Stimulated activated CD4-positive, alpha-beta T cell treated with anti-CD3 and anti-CD28 coated beads, Interleukin-15, amount 100 ng/mL, for 48 hours (primary cell): ENCODE measurements at places on chromosomes 2 and 18.
A peak's percentile ranks its signal among the peaks of the same experiment; 100 is the strongest.

GRCh38 chr2:11738589-11739436 is 7.6 kb upstream of the LPIN1 start:
- DNase-seq: no peak

GRCh38 chr18:24271381-24272228 is 126.0 kb downstream of the OSBPL1A start:
- DNase-seq: peak; percentile 7

DNA sequence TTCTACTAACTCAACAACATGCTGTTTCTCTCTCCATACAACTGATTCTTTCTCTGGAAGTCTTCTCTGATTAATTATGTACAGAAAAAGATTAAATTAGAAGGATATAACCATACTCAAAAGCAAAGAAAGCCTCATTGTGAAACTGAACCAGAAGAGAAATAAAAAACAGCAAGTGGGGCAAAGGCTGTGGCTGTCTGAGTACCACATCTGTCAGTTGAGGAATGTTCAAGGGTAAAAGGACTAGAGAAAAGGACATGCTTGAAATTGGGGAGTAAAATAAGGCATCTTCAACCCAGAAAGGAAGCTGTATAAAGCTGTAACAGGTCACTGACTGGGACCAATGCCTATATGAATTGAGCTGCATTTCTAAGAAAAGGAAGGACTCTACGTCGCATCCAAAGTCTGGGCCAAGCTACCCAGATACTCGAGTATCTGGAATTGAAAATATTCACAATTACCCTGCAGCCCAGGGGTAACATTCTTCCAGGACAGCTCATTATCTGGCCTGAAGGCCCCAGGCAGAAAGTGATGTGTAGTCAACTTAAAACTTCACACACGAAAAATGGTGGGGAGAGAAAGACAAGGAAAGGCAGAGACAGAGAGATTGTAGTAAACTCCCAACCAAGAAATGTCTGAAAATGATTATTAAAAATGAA is 356.0 kb upstream of the GALNT5 start:
- DNase-seq: no peak

GRCh38 chr2:191860760-191861466 is 14.0 kb upstream of the CAVIN2 start:
- no peak for DNase-seq

DNA sequence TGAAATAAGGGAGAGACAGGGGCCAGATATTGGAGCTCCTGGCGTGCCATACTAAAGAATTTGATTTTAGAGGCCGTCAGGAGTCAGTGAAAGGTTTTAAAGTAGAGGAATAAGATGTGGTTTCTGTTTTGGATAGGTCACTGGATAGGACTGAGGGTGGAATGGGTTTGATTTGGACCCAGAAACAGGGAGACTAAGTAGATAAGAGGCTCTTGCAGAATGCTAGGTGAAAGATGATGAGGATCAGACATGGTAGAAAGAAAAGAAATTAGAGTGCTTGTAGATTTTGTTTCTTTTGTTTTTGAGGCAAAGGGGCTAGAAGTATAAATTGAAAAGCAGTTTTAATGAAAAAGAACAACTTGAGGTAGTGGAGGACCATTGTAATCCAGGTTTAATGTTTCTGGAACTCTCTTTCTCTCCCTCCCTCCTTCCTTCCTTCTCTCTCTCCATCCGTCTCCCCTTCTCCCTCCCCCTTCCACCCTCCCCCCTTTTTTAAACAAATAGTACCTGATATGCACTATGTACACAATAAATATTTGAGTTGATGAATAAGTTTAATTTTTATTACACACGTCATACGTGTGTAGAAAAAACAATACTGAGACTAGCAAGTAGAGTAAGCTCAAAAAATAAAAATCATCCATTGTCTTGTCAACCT is 1.9 kb downstream of the NDUFV2 start:
- DNase-seq: no peak

GRCh38 chr2:46064396-46064795 is 232.8 kb upstream of the EPAS1 start:
- DNase-seq: no peak

GRCh38 chr2:232345251-232345650 is 33.3 kb upstream of the ALPP start:
- DNase-seq: no peak

GRCh38 chr2:127092901-127093516 is 13.9 kb downstream of the BIN1 start:
- no peak for DNase-seq

- DNase-seq: no peak
Observed at GRCh38 chr18:45167631-45168280, 447.5 kb upstream of the SLC14A2 start.

- no peak for DNase-seq
Observed at GRCh38 chr18:48545757-48546321, 7.0 kb downstream of the CTIF start.

DNA sequence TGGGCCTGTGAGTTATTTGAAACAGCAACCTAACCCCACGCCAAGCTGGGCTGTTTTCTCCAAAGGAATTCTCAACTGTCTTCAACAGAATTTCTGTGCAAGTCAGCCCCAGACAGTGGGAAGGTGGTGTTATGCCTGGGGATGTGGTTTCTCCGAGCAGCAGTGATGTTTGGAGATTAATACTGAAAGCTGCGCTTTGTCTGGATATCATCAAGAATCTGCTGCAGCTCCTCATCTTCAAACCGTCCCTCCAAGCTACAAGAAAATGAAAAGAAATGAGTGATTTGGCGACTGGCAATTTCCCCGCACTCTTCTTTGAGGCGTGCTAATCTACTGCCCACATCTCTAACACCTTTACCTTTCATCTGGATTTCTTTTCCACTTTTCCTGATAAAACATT is 10.0 kb downstream of the POLR2D start:
- no peak for DNase-seq

DNA sequence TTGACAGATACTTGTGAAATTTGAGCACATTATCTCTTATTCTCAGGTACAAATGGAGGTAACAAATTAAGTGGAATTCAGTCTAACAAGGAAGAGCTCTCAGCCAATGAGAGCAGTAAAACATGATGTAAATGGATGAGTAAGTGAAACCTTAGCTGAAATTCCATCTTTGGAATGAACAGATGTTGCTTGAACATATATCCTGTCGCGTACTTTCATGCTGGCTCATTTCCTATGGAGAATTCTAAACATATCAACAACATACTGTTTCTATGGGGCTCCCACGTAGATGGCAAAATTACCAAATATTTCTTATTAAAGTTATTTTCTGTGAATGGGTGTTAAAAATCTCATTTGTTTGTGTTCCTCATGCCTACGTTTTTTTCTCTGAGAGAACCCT is 256.3 kb upstream of the LINC00305 start:
- no peak for DNase-seq

GRCh38 chr2:192813341-192813740 is 618.6 kb upstream of the TMEFF2 start:
- DNase-seq: no peak

DNA sequence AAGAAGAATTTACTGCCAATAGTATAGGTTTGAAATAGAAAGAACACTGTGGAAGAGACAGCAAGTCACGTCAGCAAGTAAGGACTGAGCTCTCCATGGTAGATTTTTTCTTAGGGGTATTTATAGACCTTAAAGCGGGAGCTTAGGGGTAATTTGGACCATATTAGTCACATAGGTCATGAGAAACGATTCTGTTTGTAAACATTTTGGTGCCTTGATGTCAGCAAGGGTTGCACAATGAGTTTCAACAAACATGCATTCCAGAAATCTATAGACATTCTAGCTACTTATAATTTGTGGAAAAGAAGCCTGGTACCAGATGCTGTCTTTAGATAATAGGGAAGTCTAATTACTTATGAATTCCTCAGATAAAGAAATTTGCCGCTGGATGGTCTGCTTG is 624.7 kb downstream of the TDRD15 start:
- no peak for DNase-seq

GRCh38 chr2:42787788-42788477 is 4.5 kb downstream of the HAAO start:
- DNase-seq: no peak

GRCh38 chr2:22697054-22697788 is 687.8 kb upstream of the KLHL29 start:
- no peak for DNase-seq

- no peak for DNase-seq
Observed at GRCh38 chr2:37388074-37388473, 43.6 kb downstream of the QPCT start.

DNA sequence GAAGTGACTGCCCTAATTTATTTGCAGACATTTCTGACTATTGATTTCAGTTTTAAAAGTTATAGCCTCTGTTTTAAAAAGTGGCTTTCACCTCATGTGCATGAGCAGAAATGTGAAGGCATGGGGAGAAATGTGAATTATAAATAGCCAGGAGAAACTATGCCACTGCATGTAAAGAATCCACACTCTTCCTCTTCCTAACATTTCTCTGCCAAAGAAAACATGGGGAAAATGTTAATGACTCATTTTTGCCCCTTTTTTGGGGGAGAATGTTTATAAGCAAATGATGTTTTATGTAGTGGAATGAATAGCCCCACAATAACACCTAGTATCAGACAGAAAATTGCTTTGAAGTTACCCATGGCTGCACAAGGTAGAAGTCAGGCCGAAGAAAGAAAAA is 249.0 kb upstream of the TANK start:
- no peak for DNase-seq

- peak; percentile 30 for DNase-seq
Observed at GRCh38 chr2:98771721-98772524, 41.0 kb upstream of the MGAT4A start.

GRCh38 chr2:100820273-100820522 is 259 bp downstream of the NPAS2 start:
- no peak for DNase-seq

DNA sequence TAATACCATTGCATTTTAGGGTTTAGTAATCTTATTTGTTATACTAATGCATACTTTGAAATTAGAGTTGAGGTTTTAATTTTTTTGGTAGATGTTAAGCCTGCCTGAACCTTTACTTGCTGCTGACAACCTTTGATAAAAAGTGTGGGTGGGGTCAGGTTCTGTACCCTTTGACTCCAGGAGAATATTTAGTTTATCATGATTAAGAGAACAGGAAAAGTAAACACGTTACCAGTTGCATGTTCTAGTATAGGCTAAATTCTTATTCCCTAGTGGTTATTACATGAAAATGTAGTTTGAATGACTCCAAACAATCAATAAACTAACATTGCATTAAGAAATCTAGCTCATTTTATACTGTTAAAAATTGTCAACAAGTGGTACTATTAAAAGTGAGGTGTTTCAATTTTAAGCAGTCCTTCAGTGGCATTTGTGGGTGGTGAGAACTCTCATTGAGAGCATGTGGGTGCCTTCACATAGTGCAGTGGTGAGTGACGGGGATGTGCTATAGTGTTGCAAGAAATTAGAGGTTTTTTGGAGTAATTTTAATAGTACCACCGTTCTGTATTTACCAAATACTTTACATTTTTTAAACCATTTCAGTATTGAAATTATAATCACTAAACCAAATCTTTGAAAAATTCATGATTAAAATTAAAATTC is 29.9 kb downstream of the PHLPP1 start:
- DNase-seq: no peak

GRCh38 chr2:95032868-95033603 is 7.5 kb downstream of the MAL start:
- DNase-seq: no peak
